ENCODE measurements at places on chromosomes 5 and 9.
A peak's percentile ranks its signal among the peaks of the same experiment; 100 is the strongest.

DNA sequence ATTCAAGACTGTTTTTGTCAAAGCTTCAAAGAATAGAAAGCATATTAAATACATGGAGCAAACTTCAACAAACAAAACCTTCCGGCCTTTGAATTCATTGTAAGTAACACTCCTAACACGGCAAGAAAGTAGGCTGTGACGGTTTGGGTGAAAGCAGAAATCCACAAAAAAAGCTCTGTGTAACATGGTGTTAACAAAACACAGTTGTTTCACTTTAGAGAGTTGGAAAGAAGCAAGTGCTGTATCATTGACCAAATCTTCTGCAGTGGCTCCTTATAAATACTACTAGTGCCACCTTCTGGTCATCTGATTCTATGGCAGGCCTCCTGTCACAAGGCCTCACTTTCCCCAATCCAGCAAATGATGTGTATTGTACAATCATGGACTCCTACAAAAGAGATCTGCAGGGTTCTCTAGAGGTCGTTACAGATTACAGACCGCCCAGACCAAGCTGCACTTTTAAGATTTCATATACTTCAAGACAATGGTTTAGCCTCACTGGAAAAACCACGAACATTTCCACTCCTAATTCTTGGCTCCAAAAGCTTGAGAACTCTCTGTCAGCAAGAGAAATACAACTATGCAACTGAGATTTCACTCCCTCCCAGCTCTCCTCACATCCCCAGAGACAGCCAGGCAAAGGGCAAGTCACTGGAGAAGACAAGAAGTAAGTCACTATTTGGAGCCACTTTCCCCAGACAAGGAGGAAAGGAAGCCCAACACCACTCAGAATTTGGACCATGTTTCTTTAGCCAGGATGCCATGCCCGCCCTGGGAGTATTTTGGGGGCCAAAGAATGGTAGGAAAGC is 196.2 kb downstream of the DTWD2 start:
- peak; percentile 74 for DNase-seq

DNA sequence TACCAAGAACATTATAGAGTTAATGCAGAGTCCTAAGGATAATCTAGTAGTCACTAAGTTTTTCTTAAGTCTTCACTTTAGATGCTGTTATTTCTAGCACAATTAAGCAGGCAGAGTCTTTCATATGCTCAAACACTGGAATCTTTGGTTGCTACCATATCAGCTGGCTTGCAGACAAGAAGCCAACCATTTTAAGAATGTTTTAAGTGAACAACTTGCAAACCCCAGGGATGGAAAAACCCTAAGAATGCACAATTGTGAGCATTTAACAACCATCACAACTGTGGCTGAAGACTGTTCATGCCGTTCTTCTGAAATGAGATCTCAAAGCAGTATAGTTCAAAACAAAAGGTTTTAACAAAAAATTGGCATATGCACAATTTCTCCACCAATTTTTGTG is 55.1 kb downstream of the CSNK1A1 start:
- DNase-seq: no peak

- no peak for DNase-seq
These were observed 431 bp downstream of the BNC2 start for GRCh38 chr9:16869882-16870595.

GRCh38 chr5:98982880-98983279 is 54.1 kb upstream of the CHD1 start:
- DNase-seq: no peak

GRCh38 chr5:28809811-28810750 is 1771.7 kb upstream of the CDH9 start:
- DNase-seq: peak; percentile 7

DNA sequence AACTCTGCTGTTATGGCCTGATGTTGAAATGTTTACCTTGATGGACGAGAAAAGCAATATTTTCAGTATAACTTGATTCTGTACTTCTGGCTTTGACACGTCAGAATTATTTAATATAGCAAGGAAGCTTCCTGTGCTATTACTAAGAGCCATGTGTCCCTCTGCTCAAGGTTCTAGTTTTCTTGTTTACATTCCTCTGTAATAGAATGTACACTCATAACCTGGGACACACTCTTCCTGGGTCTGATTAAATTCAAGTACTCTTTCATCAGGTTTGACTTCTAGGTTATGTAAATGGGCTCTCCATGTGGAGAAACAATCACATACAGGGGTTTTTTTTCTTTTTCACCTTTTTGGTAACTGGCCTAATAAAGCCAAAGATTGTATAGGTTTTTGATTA is 33.1 kb downstream of the GTF3C4 start:
- no peak for DNase-seq

GRCh38 chr5:1468629-1469527 is 23.6 kb upstream of the SLC6A3 start:
- DNase-seq: no peak

GRCh38 chr9:36318212-36318802 is 60.1 kb upstream of the GNE start:
- DNase-seq: no peak

DNA sequence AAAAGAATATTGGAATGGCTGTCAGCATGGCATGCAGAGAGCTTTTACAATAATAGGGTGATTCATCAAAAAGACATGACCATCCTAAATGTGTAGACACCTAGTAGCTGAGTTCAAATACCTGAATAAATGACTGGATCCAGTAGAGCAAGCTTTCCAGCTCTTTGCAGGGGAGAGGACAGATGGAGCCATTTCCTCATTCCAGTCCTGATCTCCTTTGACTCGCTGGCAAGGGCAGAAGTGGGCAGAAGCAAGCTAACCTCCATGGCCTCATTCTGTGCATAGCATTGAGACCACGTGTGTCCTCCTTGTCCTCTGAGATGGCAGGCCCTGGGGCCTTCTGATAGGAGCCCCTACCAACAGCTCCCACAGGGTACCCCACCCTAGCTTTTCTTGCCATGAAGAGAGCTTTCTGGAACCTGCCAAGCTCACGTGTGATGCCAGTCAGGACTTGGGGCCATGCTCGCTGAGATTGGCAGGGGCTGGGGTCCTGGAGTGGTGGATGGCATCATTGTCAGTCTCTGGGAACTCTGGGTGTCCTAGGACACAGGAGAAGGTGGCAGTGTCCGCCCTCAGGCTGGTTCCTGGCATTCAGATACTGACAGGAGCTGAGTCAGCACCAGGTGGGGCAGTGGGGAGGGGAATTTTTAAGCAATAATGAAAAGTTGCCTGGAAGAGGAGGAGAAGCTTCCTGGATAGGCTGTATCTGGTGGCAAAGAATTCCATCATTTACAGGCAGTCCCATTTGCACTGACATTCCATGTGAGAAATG is 33.6 kb downstream of the WWC1 start:
- peak; percentile 97 for DNase-seq

DNA sequence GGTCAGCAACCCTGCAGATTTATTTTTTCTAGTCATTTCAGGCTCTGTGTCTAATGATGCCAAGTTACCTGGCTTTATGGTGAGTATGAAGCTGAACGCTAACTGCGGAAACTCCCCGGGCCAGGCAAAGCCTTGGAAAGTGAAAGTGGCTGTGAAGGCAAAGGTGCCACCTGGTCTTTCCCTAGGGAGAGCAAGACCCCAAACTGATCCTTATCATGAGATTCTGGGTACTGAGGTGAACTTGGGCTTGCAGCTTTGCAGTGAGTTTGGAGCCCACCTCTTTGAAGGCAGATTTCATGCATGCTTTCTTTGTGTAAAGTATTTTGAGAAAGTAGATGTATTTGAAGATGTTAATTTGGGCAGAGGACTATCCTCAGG is 63.3 kb downstream of the CARTPT start:
- no peak for DNase-seq

- DNase-seq: no peak
These were observed 3.3 kb downstream of the SEPTIN8 start for GRCh38 chr5:132773601-132774355.

DNA sequence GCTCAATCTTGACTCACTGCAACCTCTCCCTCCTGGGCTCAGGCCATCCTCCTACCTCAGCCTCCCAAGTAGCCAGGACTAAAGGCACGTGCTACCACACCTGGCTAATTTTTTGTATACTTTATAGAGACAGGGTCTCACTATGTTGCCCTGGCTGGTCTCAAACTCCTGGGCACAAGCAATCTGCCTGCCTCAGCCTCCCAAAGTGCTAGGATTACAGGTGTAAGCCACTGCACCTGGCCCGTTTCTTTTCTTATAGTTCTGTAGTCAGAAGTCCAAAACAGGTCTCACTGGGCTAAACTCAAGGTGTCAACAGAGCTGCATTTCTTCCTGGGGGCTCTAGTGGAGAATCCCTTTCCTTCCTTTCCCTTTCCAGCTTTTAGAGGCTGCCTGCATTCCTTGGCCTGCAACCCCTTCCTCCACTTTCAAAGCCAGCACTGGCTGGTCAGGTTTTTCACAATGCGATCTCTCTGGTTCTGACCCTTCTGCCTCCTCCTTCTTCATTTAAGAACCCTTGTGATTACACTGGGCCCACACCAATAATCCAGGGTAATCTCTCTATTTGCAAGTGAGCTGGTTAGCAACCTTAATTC is 16.3 kb downstream of the IRF1 start:
- no peak for DNase-seq

DNA sequence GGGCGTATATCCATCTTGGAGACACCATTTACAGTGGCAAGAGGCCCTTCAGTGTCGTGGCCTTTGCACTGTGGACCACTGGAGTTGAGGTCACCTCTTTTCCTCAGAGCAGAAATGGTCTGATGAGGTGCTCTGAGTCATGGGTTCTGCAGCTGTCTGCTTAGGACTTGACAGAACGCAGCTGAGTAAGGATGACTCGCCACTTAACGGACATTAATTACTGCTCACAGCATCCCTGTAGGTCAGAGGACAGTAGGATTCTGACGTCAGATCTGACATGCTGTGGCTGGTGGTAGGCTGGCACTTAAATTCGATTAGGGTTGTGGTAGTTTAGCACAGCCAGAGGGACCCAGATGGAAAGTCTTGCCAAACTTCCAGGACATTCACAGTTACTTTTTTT is 479.4 kb downstream of the DMAC1 start:
- DNase-seq: peak; percentile 16

DNA sequence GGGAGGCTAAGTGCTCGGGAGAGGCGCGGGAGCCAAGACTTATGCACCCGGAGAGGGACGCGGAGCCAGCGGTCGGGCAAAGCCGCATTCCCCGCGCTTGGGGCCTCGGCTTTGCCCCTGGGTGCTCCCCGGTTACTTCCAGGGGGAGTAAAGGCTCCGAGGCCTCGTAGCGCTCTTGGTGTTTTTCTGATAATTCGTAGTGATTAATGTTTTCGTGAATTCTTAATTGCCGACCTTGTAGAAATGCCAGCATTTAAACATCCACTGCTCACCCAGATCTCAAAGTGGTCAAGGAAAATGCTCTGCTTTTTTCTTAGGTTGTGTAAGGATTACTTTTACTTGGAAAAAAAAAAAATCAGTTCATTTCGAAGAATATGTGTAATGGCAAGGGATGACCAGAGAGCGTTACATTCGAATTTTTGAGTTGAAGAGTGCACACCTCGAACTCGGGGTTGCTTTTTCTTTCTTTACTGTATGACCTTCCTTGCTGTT is 654 bp upstream of the TUT7 start:
- DNase-seq: peak; percentile 37

DNA sequence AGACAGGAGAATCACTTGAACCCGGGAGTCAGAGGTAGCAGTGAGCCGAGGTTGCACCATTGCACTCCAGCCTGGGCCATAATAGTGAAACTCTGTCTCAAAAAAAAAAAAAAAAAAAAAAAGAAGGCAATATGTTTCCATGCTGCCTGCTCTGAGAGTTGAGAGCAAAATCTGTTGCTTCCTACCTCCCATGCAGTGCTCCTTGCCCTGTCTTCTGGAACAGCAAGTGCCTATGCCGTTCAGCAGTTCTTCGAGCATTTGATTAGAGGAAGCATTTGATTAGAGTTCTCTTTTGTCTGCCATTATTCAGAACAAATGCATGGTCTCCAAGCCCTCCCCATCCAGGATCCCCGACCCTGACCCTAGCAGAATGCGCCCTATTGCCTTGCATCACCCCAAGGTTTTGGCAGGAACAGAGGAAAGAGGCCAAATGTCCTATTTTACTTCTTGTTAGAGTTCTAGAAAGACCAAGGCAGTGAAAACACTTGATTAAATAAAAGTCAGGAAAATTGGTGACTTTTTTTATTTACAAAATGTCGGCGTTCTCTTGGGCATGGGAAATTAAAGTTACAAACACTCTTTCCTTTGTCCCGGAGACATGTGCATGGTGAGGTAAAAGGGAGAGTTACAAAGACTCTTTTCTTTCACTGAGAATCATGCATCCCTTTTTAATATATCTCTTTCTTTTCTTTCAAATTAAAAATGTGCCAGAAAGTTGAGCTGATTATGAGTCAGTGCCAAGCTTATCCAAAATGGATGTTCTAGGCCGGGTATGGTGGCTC is 27.8 kb upstream of the FSD1L start:
- DNase-seq: no peak

DNA sequence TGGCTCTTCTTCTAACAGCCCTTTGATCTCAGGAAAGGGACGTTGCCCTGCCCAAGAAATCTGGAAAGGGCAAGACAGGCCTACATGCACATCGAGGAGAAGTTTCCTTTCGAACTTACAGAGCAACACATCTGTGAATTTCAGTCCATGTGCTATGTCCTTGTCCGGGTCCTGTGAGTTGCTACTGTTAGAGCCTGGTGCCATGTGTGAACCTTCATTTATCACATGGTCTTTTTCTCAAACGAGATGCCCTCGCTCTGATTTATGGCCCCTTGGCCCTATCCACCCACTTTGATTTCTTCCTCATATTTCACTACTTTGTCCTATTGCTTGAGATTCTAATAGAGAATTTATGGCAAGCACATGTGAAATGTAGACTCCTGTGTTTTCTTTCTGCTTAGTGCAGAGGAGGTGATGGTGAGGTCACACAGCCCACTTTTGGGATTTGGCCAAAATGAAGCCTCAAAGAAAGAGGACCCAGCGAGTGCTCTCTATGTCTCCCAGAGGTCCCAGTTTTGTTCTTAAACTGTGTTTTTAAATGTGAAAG is 153.1 kb downstream of the SNCAIP start:
- DNase-seq: no peak

DNA sequence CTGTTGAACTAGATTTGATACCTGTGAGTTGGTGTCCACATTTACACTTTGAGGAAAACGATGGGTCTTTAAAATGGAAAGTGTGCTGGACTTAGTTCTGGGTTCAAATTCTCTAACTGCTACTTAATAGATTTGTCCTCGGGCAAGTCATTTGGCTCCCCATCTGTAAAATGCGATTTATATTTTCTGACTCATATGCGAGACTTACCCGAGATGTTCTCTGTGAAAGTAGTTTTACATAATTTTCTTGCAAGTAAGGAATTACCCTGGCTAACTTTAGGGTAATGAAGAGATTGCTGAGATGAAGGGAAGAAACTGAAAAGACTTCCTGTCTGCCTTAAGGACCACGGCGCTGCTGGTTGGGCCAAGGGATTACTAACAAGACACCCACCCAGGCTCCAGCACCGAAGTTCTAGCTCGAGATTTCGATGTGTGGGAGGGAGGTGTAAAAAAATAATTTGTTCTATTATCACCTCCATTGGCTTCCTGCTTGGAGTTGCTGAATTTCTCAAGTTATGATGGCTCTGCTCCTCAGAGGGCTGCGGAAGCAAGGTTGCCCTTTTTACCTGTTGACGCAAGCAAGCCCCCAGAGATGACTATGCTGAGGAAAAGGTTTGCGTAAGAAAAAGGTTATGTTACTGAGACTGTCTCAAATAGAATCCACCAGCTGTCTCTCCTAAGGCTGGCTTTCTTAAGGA is 24.1 kb downstream of the PCSK1 start:
- no peak for DNase-seq
